Myocyte (in vitro differentiated cells): ENCODE measurements at places on chromosomes 1 and 21. TPM values are rescaled to one million over a fixed set of nuclear protein-coding genes. Genes with fewer than 3 reads are reported as not detected.

Gene PDZK1IP1
- not detected in 2 replicates for total RNA-seq

Gene MFSD2A
- 15.9 and 16.4 TPM in 2 replicates for total RNA-seq

Gene HRNR
- total RNA-seq: not detected in 2 replicates

Gene SAMD13
- 0.70 and 0.99 TPM in 2 replicates for total RNA-seq

DNA sequence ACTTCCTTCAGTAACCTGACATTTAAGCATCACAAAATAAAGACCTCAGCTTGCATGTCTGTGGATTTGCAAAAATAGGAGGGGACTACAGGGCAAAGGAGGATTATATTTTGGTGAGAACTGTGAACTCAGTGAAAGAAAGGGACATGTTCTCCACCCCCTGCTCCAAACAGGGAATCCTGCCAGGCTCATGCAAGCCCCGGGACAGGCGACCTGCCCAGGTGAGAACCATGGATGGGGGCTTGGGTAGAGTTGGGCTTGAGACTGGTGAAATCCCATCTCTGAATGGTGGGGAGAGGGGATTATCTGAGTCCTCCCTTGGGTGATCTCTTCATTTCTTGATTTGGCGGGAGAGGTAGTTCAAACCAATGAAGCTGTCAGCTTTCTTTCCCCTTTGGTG lies 110.1 kb downstream of the SUSD4 start:
- DNase-seq: no peak

- DNase-seq: peak; percentile 80
These were observed at the start of gene CCDC17 for GRCh38 chr1:45623972-45624371. TSS of gene CCDC17 (minus strand) at chr1:45624054. CDS start at chr1:45623909, 145 bp downstream.

GRCh38 chr1:185483664-185484450 lies 166.8 kb upstream of the IVNS1ABP start:
- peak; percentile 99 for DNase-seq

DNA sequence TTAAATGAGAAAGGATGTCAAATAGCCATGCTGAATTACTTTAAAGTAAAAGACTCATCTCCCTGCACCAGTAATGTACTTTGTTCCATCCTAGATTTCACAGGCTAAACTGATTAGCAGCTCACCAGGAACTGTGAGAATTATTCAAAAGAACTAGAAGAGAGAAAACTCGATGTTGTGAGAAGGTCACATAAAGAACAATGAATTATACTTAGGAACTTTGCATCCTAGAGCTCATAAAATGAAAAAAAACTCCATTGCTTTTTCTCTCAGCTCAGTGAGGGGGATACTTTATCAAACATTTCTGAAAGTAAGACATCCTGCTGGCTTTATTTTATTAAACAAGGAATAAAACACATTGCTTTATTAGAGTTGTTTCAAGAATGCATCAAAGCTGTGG lies 278.5 kb downstream of the MRPL39 start:
- no peak for DNase-seq

DNA sequence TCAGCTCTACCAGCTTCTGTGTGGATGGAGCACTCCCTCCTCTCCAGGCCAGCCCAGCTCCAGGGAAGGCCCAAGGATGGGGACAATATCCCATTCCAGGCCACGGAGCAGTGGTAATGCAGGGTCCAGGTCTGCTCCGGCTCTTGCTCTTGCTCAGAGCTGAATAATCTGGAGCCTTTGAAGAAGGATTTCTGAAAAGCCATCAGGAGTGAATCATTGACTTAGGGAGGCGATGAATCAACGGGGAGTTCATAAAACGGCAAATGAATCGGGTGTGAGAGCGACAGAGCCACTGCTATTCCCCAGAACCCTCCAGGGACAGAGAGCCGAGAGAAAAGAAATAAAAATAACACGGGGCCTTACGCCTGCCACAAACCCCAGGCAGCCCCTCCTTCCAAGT lies 7.7 kb downstream of the POU3F1 start:
- peak; percentile 56 for DNase-seq

GRCh38 chr1:203142124-203142523 lies 14.6 kb downstream of the ADORA1 start:
- DNase-seq: no peak

GRCh38 chr1:224357626-224358124 lies 996 bp downstream of the CNIH4 start:
- DNase-seq: no peak

GRCh38 chr1:26994020-26994786 lies 711 bp downstream of the TRNP1 start:
- no peak for DNase-seq

DNA sequence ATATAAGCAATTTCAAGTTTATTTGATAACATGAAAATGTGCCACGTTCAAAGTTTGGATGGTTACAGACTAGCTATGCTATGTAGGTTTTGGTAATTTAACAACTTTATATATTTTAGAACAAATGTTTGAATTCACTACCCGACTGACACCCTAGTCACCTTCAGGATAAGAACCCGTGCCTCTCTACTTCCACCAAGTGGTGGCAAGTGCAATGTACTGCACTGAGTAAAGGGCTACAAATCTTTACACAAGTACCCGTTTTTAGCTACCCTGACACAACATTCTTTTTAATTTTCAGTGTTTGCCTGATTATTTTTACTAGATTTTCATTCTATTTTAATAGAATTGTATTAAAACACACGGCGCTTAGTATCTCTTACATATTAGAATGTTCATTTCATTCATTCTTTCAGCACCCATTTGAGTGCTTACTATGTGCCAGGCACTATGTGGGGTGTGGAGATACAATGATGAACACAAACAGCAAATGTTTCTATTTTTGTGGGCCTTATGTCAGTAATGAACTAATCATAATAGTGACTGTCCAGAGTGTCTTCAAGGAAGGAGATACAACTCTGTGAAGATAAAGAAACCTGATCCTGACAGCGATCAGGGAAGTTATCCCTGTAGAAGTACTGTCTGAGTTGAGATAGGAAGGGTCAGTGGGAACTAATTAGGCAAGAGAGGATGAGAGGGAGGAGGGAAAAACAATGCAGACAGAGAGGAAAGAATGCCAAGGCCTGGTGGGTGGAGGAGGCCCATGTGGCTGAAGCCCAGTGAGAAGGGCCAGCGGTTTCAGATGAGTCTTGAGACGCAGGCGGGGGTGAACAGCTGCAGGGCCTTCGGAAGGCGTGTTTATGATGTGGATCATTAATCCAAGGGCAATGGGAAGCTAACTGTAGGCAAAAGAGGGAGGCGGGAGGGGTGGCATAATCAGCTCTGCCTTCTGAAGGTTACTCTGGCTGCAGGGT lies 3.8 kb downstream of the LCA5L start:
- peak; percentile 87 for DNase-seq

DNA sequence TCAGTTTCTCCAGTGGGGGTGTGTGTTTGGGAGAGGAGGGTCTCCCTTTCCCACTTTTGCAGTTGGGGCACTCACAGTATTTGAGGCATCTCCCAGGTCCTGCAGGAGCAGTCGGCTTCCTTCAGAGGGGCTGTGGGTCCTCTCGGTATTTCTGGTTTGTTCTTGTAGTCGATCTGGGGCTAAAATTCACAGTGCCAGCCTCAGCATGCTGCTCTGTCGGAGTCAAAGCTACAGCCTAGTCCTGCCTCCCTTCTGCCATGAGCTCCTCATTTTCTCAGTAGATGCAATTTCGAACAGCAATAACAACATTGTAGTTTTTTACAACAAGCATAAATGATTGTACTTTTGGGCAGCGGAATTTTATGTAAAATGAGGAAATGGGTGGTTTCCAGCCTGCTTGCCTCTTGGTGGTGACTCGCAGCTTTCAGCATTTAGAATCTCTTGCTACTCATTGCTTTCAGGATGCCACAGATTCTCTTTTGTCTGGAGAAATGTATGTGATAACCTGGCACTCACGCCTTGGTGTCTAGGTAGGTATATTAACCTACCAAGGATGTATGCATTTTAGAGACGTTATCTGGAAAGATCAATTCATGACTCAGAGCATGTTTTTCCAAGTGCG lies 82.4 kb upstream of the C21orf91 start:
- no peak for DNase-seq

GRCh38 chr21:28856588-28857250 lies 136.0 kb downstream of the LTN1 start:
- DNase-seq: peak; percentile 9

GRCh38 chr1:174262349-174263241 lies 103.3 kb downstream of the RABGAP1L start:
- DNase-seq: peak; percentile 66

DNA sequence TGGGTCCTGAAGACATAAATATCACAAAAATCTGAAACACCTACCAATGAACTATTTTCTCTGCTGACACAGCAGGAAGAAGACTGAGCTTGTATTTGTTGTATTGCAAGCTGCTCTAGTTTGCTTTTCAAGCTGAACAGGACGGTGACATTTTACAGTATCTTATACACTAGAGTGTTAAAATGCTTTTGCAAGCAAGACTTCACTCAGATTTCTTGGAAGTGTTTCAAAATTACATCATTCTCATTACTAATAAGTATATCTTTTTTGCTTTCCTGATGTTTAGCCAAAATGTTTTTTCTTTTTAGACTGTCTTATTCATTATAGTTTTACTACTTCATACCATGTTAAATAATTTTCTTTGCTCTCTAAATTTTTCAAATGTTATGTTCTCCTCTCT lies 427.1 kb upstream of the CXADR start:
- DNase-seq: no peak

- no peak for DNase-seq
These were observed 298.3 kb downstream of the RWDD3 start for GRCh38 chr1:95532335-95532734.

DNA sequence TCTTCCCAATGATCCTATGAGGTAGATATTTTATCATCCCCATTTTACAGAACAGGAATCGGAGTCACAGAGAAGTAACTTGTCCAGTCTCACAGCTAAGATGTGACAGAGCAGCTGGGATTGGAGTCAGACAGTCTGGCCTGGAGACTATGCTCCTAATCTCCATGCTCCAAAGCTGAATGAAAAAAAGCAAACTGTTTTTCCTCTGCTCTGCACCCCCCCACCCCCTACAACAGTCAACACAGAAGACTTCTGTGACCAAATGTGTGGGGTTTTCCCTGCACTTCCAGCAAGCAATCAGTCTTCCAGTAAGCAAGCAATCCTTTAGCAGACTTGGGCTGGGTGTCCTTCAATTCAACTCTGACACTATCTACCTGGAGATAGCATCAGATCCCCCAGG lies 33.2 kb downstream of the KIRREL1 start:
- no peak for DNase-seq

GRCh38 chr1:180241716-180242544 lies 11.9 kb downstream of the LHX4 start:
- peak; percentile 45 for DNase-seq

GRCh38 chr1:151336556-151336955 lies 9.3 kb upstream of the PI4KB start:
- no peak for DNase-seq

DNA sequence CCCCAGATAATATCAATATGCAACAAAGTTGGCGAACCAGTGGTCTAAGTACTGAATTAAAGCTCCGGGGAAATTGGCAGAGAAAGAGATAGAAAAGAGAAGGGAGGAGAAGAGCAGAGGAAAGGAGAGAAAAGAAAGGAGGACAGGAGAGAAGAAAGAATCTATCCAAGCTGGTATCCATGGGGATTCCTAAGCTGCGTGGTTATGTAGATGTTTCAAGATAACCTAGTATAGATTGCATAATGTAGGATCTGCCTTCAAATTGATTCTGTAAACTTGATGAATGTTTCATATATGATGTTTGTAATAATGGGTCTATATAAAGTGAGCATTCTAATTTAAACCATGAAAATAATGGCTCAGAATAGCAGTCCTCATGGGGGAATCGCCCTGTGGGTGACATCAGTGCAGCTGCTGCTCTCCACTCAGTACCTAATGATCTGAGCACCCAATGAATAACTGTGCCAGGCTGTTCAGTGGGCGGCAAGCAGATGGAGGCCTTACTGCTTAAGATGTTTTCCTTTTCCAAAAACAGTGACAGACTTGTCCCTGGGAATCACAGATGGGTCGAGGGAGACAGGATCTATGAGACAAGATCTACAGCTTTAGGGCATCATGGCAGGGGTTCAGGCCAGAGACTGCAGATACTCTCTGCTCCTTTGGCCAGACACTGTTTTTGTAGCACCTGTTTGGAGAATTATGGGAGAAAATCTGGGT lies 78.0 kb downstream of the LAMC2 start:
- DNase-seq: no peak

GRCh38 chr1:12124693-12125421 lies 41.9 kb upstream of the TNFRSF1B start:
- DNase-seq: peak; percentile 78

DNA sequence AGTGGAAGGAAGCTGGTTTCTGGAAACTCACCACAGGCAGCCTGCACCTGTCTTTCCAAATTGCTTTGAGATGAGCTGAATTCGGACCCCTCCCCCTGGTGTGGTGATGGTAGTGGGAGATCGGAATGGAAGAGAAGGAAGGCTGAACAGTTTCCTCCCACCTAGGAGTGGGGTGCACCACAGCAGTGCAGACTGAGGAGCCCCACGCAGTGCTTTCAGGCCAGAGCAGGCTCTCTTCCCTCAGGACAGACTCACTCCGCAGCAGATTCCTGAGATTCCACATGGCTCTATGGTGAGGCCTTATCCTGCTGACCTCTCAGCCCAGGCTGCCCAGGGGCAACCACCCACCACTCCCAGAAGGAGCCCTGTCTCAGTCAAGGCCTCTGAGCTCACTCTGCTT lies 80.9 kb downstream of the ATP1A1 start:
- peak; percentile 97 for DNase-seq

- peak; percentile 17 for DNase-seq
These were observed 55.4 kb upstream of the JAK1 start for GRCh38 chr1:65021795-65022194.

GRCh38 chr1:154154534-154155191 lies at the start of gene NUP210L:
TSS of gene NUP210L (minus strand) at chr1:154155073.
- DNase-seq: no peak
